H4 (cell line): ENCODE measurements at places on chromosomes 3 and 15. TPM values are rescaled to one million over a fixed set of nuclear protein-coding genes. Genes with fewer than 3 reads are reported as not detected.

The GPR62 gene
- total RNA-seq = not detected in 2 replicates

GRCh38 chr3:188349351-188349901, 195.5 kb downstream of the LPP start:
- peak; percentile 29 for DNase-seq

The ZDHHC19 gene
- total RNA-seq = not detected in 2 replicates

DNA sequence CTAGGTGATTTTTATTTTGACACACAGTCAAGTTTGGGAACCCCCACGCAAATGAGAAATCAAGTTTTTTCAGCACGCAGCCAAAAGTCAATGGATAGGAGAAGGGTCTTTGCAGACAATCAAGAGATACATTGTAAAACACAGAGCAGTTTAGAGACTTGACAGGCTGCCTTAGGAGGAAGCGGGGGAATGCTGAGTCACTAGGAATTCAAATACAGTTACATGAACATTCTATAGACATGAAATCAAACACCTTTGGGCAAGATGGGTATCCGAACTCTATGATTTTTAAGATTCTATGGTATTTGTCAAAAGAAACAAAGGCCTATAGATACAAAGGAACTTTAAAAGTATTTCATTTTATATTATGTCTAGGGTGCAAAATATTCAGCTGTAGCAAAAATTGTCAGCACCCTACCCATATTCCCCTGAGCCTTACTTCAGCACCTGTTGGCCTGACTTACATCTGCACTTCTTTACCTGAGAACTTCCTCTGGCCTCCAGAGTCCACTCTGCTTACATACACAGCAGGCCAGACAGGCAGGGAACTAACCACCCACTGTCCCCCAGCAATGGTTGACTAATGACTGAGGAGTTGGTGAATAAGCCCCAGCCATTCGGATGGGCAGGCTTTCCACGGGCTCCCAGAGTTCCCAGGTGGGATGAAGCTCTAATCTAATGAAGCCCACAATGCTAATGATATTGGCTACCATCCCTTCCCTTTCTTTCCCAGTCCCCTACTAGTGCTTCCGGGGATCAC, 289.3 kb upstream of the RORA start:
- DNase-seq = no peak

DNA sequence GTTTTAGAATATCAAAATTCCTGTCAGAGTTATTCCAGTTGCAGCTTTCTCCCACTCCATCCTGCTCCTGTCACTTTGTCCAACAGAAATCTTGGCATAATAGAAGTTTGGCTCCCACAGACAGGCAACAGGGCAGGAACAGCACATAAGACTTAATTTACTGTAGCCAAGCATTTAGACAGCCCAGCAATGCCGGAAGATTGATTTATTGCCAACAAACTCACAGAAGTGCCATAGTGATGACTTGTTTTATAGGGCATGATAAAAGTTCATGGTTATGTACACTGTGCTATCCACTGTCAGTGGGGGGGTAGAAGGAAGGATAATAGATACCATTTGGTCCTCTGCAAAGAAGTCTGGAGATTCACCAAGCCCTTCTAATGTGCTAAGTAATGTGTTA, 98.3 kb upstream of the CBLB start:
- DNase-seq = no peak

The ACVR2B gene
- total RNA-seq = 0.74 and 1.3 TPM in 2 replicates

GRCh38 chr3:129365296-129366136, 62.9 kb downstream of the EFCAB12 start:
- DNase-seq = no peak

The ZBED2 gene
- total RNA-seq = not detected in 2 replicates

DNA sequence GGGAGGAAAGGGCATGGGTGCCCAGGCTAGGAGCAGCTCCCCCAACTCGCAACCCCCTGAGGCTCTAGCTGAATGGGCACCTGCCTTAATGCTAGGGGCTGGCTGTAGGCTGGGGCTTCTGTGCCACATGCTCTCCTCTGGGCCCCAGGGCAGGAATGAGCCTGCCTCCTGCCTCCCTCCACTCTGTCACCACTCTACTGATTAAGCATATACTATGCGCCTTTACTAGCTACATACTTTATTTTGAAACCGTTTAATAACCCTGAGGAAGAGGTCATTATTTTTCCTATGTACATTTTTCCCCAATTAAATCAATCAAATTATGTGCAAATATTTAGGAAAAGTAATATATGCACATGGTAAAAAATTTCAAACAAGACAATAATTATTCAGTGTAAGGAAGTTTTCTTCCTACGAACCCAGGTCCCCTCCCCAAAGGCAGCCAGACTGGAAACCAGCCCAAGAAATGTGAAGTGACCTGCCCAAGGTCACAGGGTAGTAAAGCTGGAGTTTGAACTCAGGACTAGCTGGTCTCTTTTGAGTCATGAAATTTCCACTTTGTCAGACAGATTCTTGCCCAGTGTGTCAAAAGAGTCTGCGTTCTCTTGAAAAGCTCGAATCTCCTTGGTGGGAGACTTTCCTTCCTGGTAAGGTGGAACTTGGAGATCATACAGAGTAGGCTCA, 122.5 kb downstream of the DNAJB8 start:
- no peak for DNase-seq
